NCI-H2171 treated with DMSO at 0.1 percent for 48 hours (cell line): ENCODE measurements at places on chromosomes 2 and 18.

- DNase-seq: peak; percentile 81
These were observed 12.3 kb upstream of the TFCP2L1 start for GRCh38 chr2:121297217-121297830.

- DNase-seq: no peak
These were observed 100.8 kb upstream of the TFPI start for GRCh38 chr2:187655001-187655400.

- DNase-seq: no peak
These were observed 925.7 kb downstream of the DCDC2C start for GRCh38 chr2:4628998-4629501.

- no peak for DNase-seq
These were observed 406.2 kb downstream of the SUCLG1 start for GRCh38 chr2:84052913-84053312.

GRCh38 chr2:121427187-121427689, 103.4 kb upstream of the RNU4ATAC start:
- no peak for DNase-seq

- DNase-seq: peak; percentile 37
These were observed 847.3 kb upstream of the SOX11 start for GRCh38 chr2:4844881-4845280.

DNA sequence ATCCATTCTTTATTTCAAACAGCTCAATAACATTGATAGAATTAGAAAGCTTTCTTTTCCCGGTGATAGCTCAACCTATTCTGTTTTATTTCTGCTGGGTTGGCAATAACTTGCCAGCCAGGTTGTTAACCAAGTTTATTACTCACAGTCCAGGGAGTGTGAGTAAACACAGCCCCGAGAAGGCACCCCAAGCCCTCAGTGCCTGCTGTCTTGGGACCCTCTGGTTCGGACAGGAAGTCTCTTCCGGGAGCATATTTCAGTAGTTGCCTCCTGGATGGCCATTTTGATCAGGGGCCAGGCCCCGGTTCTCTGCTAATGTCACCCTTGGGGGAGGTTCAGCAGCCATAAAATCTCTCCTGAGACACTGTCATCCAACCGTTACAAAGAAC, 176.8 kb downstream of the INO80D start:
- DNase-seq: no peak

DNA sequence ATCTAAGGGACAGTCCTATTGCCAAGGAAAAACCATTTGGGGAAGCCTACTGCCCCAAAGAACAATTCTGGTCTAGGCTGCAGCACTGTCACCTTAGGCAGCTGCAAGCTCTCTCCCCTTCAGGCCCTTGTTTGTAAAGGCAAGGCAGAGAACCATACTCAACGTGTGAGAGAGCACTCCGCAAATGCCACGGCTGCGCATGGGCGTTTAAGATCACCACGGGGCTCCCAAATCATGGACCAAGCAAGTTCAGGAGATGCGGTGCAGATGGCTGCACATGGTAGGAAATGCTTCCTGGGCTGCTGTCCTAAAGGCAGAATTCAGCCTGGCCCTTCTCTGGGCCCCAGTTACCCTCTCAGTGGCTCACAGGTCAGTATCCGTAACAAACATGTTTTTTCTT, 15.5 kb downstream of the ERFE start:
- no peak for DNase-seq

DNA sequence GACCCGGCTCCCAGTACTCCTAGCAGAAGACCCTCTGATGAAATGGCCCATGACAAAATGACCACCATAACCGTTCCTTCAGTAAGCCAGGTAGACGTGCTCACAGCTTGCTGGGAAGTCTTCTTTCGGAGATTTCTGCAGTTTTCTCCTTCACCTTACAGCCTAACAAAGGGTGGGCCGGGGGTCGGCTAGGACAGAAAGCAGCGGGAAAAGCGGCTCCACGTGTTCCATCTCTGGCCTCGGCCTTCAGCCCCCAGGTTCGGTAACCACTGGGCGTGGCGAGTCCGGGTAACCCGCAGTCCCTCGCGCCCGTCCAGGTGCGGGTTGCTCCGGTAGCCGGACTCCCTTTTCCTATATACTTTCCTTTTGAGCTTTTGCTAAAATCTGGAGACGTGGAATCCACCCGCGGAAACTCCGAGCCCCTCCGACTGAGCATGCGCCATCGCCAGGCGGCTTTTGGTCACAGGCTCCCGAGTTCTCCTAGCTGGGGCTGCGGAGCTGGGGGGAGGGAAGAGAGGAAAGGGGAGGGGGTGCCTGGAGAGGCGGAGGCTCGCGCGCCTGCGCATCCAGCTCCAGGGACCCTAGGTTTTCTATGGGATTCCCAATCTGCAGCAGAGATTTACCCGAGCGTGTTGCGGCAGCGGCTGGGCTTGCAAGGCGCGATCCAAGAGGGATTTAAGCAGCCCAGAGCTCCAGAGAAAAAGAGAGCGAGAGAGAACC, at the start of gene VSNL1:
VSNL1 (plus strand) TSS at position 604 of the 720 bp plus-strand sequence. CDS start 51,379 bp downstream, outside the sequence.
- peak; percentile 56 for DNase-seq

DNA sequence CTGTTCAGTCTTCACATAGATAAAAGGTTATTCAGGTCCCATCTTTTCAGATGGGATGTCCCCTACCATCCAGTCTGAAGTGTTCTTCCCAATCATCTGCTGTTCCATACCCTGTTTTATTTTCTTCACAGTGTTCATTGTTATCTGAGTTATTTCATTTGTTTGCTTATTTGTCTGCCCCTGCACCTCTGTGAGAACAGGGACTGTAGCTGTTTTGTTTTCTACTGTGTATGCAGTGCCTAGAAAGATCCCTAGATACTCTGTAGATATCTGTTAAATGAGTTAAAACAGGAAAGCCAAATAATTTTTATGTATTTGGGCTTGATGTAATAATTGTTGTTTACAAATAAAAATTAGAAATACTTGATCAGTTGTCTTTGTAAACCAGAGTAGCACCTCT, 34.2 kb downstream of the SMAD4 start:
- DNase-seq: no peak

DNA sequence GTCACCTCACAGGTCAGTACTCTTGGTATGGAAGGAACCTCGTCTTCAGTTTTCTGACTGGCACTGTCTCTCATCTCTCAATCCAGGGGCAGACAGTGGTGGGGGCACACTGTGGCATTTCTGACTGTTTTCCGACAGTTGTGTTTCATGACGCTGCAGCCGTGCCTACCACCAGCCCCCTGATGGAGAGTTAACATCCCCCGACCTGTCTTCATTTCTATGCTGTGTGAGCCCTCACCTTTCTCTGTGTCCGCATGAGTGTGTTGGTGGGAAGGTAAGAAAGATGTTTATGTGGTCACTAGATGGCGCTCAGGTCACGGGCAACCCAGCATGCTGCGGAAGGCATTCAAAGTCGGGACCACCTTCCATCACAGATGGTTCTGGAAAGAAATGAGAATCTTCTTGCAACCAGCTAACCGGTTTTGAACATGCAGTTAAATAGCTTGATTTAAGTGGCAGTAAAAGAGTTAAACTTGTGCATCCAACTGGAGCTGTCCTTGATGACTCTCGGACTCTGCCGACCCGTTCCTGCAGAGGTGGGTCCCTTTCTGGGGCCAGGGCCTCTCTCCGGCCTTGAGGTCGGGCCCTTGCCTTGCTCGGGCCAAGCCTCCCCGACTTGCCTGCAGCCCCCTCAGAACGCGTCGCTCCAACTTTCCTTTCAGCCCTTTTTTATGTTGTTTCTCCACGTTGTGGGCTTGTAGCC, 92.4 kb downstream of the DYSF start:
- DNase-seq: peak; percentile 85

- no peak for DNase-seq
These were observed 123.5 kb downstream of the ATAD2B start for GRCh38 chr2:23803264-23803964.

DNA sequence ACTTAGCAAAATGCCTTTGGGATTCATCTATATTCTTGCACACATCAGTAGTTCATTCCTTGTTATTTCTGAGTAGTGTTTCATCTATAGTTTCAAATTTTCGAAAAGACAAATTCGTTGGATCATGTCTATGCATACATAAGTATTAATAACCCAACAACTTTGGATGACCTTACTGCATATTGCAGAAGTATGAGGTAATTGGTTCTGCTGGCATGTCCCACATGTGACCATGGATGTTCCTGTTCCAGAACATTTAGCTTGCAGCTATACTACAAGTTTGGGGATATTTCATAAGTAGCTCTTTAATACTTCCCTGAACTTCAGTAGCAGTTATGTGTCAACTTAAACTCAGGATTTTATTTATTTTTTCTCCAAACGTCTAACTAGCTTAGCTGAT, 44.9 kb downstream of the APLF start:
- DNase-seq: no peak

GRCh38 chr2:127422559-127423477, 4.6 kb downstream of the PROC start:
- peak; percentile 53 for DNase-seq

- DNase-seq: no peak
These were observed 15.3 kb downstream of the STON1 start for GRCh38 chr2:48545244-48545643.

DNA sequence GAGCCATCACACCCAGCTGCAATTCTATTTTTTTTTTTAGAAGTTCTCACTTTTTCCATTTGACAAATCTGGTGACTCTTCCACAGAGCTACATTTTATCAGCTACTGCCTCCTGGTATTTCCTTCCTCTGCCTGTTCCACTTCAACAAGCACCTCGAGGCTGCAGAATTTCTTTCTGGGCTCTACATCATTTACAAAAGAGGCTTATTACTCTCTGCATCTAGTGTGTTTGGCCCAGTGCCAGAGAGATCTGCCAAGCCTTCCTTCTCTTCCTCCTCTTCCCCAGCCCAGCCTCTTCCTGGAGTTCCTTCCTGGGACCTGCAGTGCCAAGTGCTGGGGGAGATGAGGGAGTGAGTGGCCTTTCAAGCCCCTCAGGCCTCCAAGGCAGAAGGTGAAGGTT, 119.6 kb upstream of the ITGA6 start:
- no peak for DNase-seq

DNA sequence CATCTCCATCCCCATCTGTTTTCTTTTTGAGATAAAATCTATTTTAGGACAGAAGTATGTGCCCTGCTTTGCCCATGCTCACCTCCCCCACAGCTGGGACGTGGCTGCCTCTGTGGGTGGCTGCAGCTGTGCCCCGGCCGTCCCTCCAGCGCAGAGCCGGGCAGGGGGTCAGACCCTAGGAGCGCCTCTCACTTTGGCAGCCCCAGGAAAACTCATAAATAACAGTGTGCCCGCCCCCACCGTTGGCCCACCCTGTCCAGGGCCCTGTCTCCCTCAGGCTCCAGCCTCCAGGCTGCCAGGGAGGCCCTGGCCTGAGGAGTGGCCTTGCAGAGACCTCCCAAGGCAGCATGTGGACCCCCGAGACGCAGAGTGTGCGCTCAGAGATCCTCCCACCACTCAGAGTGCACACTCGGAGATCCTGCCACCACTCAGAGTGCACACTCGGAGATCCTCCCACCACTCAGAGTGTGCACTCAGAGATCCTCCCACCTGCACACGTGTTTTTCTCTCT, 178.1 kb downstream of the TWIST2 start:
- no peak for DNase-seq

DNA sequence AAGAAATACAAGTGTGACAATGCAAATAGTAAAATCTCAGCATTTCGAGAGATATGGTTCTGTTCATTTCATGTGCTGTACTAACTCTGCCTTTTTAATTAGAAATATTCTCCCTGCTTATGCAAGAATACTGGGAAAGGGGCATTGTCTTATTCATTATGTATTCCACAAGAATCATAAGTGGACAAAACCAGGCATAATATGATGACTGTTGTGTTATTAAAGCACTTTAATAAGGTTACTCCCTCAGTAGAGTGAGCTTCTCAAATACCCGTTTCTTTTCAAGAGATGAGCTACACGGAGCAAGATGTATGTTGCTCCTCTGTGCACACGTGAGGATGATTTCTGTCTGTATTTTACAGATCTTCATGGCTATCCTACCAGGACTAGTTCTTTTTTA, 638.7 kb upstream of the FANCL start:
- no peak for DNase-seq

DNA sequence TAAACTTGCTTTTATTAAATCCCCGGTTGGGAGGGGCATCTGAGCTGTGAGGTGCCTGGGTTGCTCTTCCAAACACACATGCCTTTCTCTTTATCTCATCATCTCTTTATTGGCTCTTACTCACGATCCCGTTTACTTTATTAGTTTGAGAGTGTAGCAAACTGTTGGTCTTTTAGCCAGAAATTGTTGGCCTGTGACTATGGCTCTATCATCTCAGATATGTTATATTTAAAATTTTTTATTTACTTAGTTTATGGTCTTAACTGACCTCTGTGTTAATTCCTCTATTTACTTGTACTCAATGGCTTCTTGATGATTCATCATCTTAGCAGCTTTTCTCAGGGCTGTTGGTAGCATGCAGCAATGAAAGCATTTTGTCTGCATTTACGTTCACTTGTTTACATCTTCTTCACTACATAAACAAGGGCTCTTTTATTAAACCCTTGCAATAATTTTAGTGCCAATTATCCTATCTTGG, 408.4 kb downstream of the HRH4 start:
- DNase-seq: no peak

GRCh38 chr2:11858883-11859282, 112.5 kb downstream of the LPIN1 start:
- DNase-seq: no peak

GRCh38 chr2:123093199-123093598, 931.9 kb upstream of the CNTNAP5 start:
- no peak for DNase-seq

DNA sequence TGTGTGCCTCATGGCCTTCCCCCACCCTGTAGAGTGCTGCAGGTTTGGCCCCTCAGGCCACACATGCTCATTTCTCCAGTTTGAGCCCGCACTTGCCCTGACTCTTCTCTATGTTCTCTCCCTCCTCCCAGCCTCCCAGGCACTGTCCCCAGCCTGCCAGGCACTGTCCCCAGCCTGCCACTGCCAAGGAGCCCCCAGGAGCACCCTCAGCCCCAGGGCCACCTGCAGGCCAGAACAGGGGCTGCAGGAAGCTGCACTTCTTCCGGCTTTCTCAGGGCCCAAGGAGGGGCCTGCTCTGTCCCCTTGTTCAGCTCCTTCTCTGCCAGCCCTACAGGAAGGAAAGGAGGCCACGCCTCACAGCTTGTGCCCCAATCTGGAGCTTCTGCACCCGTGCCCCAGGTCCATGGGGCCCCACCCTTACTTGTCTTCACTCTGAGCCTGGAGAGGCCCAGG, 31.6 kb downstream of the CYP26B1 start:
- DNase-seq: no peak

- no peak for DNase-seq
These were observed 55.5 kb upstream of the ACVR2A start for GRCh38 chr2:147789287-147789686.

DNA sequence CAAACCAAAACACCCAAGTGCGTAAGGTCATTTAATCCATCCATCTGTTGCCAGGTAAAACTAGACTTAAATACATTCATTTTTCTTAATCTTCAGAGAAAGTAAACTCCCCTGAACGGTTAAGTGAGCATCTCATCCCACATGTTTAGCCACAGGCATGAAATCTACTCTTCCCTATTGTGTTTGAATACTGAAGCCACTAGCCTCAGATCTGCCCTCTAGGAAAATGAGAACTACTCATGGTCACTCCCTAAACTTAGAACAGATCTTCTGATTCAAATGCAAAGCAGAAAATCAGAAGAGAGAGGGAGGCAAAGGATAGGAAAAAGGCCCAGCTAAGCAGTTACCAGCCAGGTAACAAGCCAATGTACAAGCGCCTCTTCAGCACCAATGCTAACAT, 7.1 kb downstream of the TMEM247 start:
- DNase-seq: no peak
